ENCODE measurements at places on chromosomes 12 and 14.

GRCh38 chr12:117596968-117597367 is 235.5 kb upstream of the NOS1 start:
- DNase-seq = peak; percentile 89

DNA sequence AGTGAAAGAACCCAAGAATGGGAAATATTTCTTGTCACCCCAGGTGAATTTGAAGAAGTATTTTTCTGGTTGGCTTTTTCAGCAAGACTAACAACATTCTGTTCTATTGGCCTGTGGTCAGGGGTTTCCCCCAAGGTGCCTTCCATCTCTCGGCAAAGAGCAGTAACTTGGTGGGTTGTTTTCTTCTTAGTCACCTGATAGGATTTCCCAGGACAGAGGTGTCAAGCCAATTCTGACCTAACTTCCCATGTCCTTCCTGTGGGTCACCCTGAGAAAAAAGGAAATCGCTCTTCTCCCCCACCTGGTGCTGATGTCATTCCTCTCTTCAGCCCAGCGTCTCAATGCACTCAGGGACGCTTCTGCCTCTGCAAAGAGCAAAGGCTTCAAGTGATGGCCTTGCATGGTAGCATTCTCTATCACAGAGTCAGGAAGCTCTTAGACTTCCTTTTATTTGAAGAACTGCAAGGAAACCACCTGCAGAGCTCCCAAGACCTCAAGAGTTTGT is 16.1 kb upstream of the IFNG start:
- no peak for DNase-seq

- no peak for DNase-seq
Measured at GRCh38 chr12:124501112-124501561, 66.3 kb downstream of the NCOR2 start.

GRCh38 chr14:70245026-70245425 is 56.3 kb upstream of the SLC8A3 start:
- no peak for DNase-seq

DNA sequence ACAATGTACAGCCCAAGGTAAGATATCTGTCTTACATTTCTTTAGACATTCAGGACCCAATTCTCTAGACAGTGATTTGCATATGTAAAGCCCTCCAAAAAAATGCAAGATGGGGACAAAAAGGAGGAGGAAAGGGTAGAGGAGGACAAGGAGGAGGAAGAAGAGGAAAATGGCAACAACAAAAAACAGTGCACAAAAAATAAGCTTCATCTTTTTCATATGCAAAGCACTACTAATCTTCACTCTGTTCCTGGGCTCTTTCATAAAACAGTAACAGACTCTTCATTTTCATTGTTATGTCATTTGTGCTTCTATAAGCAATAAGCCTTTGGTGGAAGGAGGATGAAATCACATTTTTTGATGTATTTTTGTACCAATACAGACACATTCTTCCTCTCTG is 61.4 kb downstream of the KCNH5 start:
- no peak for DNase-seq

DNA sequence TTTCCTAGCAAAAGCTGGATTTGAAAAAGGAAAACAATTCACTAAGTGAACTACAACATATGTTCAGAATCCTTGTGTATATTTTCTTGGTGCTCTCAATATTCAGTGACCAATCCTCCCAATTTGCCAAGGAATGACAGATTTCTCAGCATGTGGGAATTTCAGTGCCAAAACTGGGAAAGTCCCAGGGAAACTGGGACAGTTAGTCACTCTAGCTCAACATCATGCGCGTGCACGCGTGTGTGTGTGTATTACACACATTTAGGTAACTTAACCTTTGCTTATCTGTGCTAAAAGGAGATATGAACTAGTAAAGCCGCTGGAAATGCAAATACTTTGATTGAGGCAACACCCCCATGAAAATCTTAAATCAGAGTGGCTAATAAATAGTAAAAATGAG is 26.1 kb upstream of the SLC6A13 start:
- no peak for DNase-seq

- no peak for DNase-seq
Measured at GRCh38 chr14:97458255-97458654, 661.1 kb downstream of the VRK1 start.

- no peak for DNase-seq
Measured at GRCh38 chr12:75585330-75585729, 73.9 kb upstream of the KRR1 start.

- DNase-seq = no peak
Measured at GRCh38 chr14:97206916-97207315, 409.7 kb downstream of the VRK1 start.

GRCh38 chr12:121857322-121858246 is 1.1 kb downstream of the HPD start:
- DNase-seq = no peak

DNA sequence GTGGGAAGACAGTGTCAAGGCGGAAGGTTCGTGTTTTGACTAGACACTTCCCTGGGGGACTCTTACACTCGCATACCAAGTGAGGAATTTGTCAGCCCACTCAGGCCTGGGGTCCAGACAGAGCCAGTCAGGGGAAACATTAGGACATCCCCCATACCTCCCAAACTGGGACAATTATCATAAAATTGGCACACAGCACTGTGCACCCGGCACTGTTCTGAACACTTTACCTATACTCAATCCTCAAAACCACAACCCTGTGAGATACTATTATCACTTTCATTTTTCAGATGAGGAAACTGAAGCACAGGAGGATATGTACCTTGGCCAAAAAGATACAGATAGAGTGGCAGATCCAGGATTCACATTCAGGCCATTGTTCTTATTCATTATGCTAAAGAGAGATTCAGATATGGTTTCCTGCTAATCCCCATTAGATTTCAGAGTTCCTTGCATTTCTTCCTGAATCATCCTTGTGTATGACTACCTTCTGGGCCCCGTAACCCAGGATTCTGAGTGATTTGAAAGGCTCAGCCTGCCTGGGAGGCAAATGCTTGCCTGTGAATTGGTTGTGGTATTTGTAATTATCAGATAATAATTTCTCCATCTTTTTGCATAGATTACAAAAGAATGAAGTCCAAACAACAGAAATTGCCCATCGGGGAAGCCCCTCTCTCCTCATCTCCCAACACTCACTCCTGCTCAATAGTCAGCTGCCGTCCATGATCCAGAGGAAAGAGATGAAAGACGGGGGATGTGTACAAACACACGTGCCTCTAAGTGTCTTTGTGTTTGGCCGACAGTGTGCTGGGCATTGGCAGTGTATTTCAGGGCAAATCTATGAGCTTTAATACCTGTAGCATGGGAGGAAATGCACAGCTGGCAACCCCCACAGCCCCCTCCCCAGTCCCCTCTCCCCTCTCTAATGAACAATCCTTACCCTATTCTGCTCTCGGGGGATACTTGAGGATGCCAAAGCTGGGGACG is 4.6 kb downstream of the TAC3 start:
- DNase-seq = no peak

DNA sequence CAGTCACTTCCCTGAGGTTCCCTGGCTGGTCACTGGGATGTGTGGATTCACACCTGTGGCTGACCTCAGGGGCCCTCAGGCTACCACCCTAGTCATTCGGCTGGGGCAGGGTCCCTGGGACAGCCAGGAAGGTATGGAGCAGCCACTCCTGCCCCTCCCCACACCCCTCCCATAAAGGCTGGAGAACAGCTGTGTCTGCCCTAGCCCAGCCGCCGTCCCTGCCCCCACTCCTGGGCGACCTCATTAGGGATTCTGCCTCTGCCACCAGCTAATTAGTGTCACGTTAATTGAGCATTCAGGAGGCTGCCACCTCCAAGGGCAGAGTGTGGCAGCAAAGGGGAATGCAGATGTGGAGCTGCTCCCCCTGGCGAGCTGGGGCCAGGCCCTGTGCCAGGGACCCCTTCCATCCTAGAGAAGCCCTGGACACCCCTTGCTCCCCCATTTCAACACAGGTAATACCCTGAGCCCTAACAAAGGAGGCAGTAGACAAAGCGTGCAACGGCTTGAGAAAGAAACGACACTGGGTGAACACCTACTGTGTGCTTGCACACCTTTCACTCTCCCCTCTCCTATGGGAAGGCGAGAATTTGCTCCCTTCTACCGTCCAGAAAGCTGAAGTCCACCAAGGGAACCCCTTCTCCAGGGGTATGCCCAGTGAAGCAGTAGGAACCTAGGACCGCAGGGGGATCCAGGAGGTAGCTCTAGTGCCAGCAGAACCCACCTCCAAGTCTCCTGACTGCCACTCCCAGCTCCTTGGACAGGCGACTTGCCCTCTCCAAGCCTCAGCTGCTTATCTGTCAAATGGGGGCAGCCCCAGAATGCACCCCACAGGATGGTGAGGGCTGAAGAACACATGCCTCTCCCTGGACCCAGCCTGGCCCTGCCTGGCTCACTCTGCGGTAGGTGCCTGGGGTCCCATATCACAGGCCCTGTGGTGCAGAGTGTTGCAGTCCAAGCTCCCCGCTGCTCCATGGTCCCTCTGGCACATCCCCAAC is 45.1 kb downstream of the FAM222A start:
- no peak for DNase-seq

GRCh38 chr12:22731236-22731635 is 106.3 kb downstream of the ETNK1 start:
- DNase-seq = no peak

DNA sequence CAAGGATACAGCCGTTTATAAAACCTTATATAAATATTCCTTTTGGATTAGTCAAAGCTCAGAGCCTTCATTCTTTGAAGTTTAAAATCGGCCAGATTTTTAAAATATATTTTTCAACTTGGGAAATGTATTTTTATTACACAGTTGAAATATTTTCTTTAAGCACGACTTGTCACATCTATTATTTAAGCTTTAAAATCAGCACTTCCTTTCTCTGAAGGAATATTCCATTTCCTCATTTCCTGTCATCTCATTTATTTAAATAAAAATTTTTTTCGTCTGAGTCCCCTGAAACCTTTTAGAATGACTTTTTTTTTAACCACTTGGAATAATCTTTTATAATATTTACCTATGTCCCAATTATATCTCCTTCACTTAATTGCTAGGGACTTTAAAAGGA is 107.5 kb upstream of the PDE3A start:
- no peak for DNase-seq

GRCh38 chr12:116761499-116761898 is 23.4 kb downstream of the RNFT2 start:
- no peak for DNase-seq

Data from NCI-H1105 (cell line).